ENCODE measurements at places on chromosomes 3 and 15.

DNA sequence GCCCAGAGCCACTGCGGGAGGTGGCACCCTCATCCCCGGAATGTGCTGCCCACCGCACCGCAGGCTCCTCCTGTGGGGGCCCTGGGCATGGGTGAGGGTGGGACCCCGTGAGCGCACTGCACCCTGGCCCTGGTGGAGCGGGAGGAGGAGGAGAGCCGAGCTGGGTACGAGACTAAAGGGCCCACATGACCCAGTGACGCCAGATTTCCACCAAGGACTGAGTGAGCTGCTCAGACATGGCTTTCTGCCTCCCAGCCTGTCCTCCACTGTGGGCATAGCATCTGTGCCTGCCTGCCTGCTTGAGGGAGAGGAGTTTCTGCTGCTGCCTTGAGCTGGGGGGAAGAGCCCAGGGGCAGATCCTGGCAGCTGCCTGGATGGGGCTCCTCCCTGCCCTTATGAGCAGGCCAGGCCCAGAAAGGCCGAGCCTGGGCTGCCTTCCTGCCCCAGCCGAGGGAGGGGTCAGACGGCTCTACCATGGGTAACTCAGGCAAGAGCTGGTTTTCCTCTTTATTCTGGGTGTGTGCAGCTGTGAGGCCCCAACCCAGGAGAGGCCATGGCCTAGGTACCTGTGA, 88.4 kb downstream of the VGLL4 start:
- no peak for DNase-seq

- DNase-seq = no peak
These were observed 1.0 kb upstream of the RYR3 start for GRCh38 chr15:33309602-33310276.

DNA sequence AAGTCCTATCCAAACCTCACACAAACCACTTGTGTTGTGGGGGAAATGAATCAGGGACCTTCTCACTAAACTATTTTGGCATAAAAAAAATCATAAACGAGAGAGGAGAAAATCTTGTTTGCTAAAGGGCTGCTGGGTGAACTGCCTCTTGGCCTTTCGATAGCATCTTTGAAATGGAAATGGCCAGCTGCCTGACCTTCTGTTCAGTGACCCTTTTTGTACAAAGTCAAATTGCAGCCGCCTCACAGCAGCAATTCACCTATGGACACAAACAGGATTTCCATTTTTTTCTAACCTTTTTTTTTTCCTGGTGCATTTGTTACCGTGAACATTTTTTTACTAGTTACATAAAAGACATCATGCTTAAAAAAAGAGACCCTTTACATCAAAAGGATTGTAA, 89.0 kb upstream of the ONECUT1 start:
- no peak for DNase-seq

GRCh38 chr3:113213896-113214587, 2.7 kb downstream of the BOC start:
- DNase-seq = peak; percentile 46

GRCh38 chr15:75751116-75751875, 38.6 kb upstream of the CSPG4 start:
- DNase-seq = no peak

GRCh38 chr3:61300786-61301185, 49.5 kb upstream of the FHIT start:
- DNase-seq = no peak

DNA sequence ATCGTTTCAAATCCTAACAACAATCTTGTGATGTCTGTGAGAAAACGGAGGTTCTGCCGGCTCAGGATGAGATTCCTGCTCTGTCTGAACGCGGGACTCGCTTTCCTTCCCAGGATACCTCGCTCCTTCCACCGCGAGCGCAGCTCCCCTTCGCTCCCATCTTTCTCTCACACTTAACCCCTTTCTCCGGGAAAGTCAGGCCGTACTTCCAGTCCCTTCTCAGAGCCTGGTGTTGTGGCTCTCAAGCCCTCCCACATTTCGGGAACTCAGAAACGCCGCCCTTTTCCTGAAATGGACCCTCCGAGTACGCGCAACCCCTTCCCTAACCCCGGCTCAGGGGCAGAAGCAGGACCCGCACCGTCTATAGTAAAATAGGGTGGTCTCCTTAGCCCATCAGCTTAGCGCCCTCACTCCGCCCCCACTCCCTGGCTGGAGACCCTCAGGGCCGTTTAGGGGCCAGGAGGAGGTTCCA, 378 bp upstream of the FEM1B start:
- no peak for DNase-seq

DNA sequence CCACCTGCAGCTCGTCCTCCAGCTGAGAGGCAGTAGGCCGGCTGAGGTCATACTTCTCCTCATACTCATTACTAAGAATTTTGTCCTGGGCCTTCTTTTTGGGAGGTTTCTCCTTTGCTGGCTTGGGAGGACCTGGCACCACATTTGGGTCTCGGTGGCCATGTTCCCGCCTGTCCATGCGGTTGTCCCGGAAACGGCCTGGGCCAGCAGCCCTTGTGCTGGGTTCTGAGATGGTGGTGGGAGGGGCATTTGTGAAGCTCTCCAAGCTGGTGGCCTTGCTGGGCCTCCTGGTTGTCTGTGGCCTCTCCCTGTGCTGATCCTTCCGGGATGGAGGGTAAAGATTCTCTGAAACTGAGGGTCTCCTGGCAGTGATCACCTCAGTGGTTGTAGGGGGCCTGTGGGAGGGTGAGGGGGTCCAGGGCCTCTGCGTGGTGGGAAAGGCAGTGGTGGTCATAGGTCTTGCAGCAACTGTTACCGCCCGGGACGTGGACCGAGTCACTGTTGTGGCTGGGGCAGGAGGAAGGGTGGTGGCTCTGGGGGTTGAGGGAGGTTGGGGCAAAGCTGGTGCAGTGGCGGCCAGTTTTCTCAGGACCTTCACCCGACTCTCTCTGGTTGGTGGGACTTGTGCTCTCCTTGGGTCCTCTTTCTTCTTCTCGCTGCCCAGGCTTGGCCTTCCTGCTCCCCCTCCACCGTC, 2.5 kb downstream of the CCDC80 start:
- no peak for DNase-seq

- no peak for DNase-seq
These were observed 77.8 kb downstream of the RAB11A start for GRCh38 chr15:65947041-65947440.

- DNase-seq = peak; percentile 77
These were observed 56.1 kb downstream of the TAFA4 start for GRCh38 chr3:68876112-68876713.

GRCh38 chr3:187636528-187636927, 33.7 kb downstream of the SST start:
- DNase-seq = no peak

- no peak for DNase-seq
These were observed 812.3 kb downstream of the NSUN3 start for GRCh38 chr3:94875149-94875548.

- DNase-seq = no peak
These were observed 5.6 kb downstream of the ITPKA start for GRCh38 chr15:41499109-41499851.

DNA sequence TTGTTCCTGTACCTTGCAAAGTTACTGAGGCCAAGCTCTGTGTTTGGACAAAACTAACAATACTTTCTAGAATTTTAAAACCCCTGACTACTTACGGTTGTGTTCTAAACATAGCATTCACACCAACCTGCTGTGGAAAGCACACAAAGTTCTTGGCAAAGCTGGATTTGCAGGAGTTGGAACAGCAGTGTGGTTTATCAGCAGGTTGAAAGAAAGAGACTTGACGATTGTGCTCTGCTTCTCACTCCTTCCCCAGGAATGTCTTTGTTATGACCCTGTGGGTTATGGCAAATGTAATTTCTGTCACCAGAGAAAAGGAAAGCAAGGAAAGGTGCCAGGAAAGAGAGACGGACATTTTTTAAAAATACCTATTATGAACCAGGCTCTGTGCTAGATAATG, 165.5 kb upstream of the TGFBR2 start:
- peak; percentile 77 for DNase-seq

- no peak for DNase-seq
These were observed 193.6 kb downstream of the CLSTN2 start for GRCh38 chr3:140128631-140129030.

GRCh38 chr3:102297072-102297658, 137.7 kb upstream of the ZPLD1 start:
- DNase-seq = no peak

DNA sequence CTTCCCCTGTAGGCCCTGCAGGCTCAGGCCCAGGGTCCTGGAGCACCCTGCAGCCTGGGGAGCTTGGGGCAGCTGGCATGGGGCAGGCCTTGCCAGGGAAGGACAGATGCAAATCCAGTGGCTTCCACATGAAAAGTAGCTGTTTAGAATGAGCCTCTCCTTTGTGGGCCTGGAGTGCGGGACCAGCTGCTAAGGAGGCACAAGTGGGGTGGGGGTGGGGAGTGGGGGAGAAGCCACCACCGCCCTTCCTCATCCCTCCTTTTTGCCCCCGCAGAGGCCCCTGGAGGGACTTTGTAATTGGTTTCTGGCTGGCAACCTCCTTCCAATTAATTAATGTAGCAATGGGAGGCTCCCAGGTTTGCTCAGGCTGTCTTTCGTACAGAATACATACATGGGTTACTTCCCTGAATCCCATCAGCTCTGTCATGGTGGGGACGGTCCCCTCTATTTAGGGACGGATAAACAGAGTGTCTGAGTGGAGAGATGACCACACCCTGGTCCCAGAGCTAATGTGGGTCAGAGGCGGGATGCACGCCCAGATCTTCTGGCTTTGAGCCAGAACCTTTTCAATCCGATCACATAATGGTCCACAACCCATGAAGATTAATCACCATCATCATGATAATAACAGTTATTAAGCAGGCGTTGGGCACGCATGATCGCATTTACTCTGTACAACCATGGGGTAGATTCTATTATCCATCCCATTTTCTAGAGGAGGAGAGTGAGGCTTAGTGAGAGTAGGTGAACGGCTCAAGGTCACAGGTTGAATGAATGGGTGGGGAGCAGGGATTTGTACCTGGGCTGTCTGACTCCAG, 6.2 kb downstream of the CORO2B start:
- no peak for DNase-seq

GRCh38 chr15:31221936-31222515, 104.6 kb upstream of the KLF13 start:
- no peak for DNase-seq

DNA sequence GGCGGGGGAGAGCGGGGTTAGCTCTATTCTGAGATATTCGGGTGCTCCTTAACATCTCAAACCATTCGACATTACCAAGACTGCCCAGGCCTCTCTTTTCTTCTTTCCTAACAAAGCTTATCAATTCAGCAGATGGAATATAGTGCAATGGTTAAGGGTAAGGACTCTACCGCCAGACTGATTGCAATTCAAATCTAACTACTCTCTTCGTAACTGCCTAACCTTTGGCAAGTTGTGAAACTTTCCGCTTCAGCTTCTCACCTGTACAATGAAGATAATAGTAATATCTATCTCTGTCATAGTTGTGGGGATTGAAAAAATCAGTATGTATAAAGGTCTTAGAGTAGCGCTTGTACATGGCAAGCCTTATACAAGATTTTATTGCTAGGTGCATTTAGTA, 972 bp downstream of the UBA5 start:
- no peak for DNase-seq

GRCh38 chr15:99181545-99181971, 67.8 kb downstream of the TTC23 start:
- no peak for DNase-seq

DNA sequence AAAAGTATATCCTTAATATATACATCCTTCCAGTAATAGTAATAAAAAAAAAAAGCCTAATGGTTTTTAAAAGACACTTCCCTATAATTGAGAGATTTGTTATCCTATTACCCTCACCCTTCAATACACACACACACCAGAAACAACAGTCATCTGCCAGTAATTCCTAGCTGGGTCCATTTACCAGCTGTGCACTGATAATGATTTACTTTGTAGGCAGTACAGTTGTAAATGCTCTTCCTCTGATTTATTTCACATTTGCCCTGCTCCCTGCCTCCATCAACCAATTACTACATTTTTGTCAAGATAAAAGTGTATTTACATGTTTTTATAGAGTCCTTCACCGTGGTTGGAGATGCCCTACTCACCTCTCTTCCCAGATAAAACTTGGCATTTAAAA, 12.4 kb downstream of the TPM1 start:
- DNase-seq = peak; percentile 16

- peak; percentile 32 for DNase-seq
These were observed 961 bp downstream of the HAPLN3 start for GRCh38 chr15:88894348-88894818.

DNA sequence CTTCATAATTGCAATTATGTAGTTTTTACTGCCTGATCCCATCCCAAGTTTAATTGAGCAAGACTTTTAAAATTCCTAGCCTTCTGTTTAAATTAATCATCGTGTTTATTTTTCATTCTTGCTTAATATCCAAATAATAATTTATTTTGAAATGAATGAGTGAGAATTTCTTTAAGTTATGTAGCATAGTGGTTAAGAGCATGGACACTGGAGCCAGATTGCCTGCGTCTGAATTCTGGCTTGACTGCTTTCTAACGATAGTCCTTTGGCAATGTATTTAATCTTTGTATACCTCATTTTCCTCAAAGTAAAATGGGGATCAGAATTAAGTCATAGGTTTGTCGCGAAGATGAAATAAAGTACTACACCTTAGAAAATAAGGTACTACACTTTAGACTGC, 71.4 kb downstream of the LRRC49 start:
- no peak for DNase-seq

GRCh38 chr3:45741742-45742460, 52.7 kb downstream of the SACM1L start:
- no peak for DNase-seq

DNA sequence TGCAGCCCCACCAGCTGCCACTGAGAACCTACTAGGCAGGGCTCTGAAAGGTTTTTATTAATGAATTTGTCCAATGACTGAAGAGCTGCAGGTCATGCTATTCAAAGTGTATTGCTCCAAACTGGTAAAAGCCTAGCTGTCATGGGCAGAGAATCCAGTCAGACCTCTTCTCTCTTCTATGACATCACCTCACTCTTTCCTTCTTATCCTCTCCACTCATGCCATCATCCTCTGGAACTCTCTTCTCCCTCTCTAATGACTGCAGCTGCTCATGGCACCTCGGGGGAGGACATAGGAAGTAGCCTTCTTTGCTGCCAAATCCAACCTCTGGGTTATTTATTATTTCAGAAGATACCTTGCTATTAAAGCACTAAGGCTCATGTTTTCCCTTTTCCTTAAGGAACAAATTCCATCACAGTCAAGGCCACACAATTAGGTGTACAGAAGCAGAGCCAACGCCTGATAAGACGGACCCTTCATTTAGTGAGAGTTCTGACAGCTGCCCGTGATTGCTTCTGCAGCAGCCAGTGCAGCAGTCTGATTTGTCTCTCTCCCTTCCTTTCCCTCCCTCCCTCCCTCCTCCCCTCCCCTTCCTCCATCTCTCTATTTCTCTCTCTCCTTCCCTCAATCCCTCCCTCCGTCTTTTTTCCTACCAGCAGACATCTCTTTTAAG, 87.0 kb upstream of the ONECUT1 start:
- DNase-seq = no peak

- no peak for DNase-seq
These were observed 75.3 kb upstream of the BOC start for GRCh38 chr3:113136071-113136470.

GRCh38 chr3:151871639-151872468, 1.6 kb upstream of the SUCNR1 start:
- DNase-seq = no peak

- peak; percentile 63 for DNase-seq
These were observed 83.7 kb downstream of the CMSS1 start for GRCh38 chr3:99901200-99901926.

GRCh38 chr3:55947406-55947805, 460.3 kb upstream of the WNT5A start:
- DNase-seq = no peak

Measured in astrocyte of the spinal cord (primary cell).